BJ (cell line): ENCODE measurements at places on chromosomes 3 and 15. TPM values are rescaled to one million over a fixed set of nuclear protein-coding genes. Genes with fewer than 3 reads are reported as not detected.

GRCh38 chr15:36362509-36362915 is 216.9 kb upstream of the CDIN1 start:
- DNase-seq = no peak

- no peak for DNase-seq
Observed at GRCh38 chr3:197001106-197001971, 28.3 kb downstream of the MELTF start.

GRCh38 chr15:65379986-65380385 is 2.2 kb upstream of the IGDCC3 start:
- no peak for DNase-seq

DNA sequence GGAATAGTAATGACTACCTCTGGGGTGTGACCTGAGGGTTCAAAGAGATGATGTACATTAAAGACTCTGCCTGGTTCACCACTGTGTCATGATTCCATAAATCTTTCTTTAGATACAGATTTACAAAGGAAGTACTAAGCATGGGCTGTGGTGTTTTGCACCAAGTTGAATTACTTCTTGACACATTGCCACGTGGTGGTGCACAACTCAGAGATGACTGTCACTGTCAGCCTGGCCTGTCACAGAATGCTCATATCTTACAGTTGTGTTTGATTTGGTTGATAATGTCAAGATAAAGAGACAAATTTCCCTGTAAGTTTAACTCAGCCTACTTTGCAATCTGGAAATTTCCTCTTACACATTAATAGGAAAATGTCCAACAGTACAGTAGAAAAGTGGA is 3.2 kb downstream of the CTDSPL start:
- no peak for DNase-seq

DNA sequence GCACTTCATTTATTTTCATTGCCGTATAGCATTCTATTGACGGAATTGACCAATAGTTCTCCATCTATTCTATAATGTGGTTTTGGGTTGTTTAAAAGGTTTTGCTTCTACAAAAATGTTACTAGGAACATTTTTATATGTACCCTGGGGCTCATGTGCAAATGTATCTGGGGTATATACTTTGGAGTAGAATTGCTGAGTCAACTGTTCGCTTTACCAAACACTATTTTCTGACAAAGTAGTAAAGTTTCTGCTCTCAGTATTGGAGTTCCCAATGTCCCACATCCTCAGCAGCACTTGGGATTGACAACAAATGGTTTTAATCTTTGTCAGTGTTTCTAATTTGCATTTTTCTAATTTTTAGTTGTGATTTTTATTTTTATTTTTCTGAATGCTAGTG is 602.6 kb downstream of the MCTP2 start:
- DNase-seq = no peak

The TMEM212 gene
- not detected in 2 replicates for polyA plus RNA-seq

- DNase-seq = peak; percentile 79
Observed at GRCh38 chr3:197305854-197306253, 7.4 kb upstream of the DLG1 start.

GRCh38 chr3:186217820-186218164 is 108.9 kb upstream of the ETV5 start:
- DNase-seq = no peak

The A4GNT gene
- polyA plus RNA-seq = not detected in 2 replicates
